ENCODE measurements at places on chromosomes 5 and 9.

DNA sequence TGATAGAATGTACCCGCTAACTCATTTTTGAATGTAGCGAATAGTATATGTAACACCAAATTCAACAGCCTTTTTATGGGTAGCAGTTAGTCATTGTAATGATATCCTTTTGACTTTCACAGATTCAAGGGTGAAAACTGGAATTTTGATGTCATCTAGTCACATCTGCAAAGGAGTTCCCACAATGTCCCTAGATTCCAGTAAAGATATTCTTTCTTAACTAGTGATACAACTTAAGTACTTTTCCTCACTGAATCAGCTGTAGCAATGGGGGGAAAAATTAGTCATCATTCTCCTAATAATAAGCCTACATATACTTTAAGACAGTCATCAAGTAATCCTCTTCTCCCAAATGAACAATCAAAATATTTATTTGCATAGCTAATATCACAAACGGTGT lies 11.5 kb upstream of the SSBP2 start:
- no peak for DNase-seq

DNA sequence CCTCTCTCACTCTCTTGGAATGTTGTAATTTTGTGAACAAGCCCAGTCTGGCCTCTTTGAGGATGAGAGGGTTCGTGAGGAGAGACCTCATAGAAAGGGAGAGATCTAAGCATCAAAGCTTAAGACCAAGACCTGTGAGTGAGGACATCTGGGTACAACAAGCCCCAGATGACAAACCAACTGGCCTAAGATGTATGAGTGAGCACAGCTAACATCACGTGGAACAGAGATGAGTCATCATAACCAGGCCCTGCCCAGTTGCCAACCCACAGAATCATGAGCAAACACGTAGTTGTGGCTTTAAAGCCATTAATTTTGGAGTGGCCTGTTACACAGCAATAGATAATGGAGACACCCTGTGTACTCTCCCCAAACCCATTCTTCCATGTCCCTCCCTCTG lies 439.1 kb upstream of the KIF2A start:
- DNase-seq, result no peak

DNA sequence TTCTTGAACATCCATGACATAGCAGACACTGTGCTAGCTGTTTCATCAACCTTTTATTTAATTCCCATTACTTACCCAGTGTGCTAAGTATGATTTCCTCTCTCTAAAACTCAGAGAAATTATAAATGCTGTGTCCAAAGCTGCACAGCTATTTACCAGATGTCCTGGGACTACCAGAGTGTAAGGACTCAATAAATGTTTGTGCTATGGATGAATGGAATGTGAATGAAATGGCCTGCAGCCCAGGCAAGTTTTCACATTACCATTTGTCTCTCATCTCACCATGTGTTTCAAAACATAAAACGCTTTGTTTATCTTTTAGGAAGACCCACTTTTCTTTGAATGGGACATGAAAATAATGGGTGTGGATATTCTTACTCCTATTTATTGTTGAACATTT lies 96.2 kb downstream of the ARHGEF28 start:
- no peak for DNase-seq

GRCh38 chr5:117547192-117547591 lies 972.6 kb upstream of the SEMA6A start:
- no peak for DNase-seq

GRCh38 chr5:111072949-111073682 lies 1.6 kb downstream of the TSLP start:
- DNase-seq, result peak; percentile 70

- no peak for DNase-seq
Observed at GRCh38 chr5:115992848-115993350, 30.6 kb downstream of the LVRN start.

- no peak for DNase-seq
Observed at GRCh38 chr5:109309326-109310063, 100.3 kb downstream of the PJA2 start.

DNA sequence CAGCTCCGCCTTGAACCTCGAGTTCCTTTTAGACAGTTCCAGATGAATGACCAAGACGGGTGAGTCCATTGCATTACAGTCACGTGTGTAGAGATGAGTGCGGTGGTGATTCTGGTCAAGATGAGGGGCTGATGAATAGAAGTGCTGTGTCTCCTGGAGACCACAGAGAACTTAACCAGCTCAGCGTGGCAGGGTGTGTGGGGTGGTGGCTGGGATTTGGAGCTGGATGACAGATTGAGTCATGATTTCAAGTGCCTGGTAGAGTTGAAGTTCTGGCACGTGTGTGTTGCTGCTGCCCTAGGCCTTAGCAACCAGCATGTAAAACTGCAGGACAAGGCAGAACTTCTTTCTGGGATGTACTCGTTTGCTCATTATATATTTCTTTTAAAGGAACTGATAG lies 53.3 kb downstream of the PRRC2B start:
- DNase-seq, result no peak

DNA sequence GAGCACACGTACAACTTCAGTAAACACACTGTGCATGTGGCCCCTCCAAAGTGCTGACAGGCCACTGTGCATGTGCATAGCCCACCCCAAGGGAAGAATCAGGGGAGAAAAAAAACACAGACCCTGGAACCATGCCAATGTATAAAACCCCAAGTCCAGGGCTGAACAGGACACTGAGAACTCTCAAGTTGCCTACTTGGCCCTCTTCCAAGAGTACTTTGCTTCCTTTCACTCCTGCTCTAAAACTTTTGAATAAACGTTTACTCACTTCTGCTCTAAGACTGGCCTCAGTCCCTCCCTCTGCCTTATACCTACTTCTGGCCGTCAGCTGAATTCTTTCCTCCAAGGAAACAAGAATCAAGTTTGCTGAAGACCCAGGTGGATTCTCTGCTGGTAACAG lies 77.7 kb upstream of the NFIB start:
- DNase-seq, result no peak

- no peak for DNase-seq
Observed at GRCh38 chr5:131974622-131974955, 29.1 kb upstream of the MEIKIN start.

DNA sequence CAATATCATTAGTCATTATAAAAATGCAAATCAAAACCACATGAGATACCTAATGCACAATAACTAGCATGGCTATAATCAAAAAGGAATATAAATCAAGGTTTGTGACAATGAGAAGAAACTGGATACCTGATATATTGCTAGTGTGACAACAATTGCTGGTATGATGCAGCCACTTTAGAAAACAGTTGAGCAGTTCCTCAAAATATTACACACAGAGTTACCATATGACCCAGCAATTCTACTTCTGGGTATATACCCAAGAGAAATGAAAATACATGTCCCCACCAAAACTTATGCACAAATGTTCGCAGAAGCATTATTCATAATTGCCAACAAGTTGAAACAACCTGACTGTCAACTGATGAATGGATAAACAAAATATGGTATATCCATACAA lies 339.7 kb upstream of the POU5F2 start:
- DNase-seq, result no peak

GRCh38 chr9:99121604-99122003 lies 16.7 kb downstream of the TGFBR1 start:
- DNase-seq, result no peak

DNA sequence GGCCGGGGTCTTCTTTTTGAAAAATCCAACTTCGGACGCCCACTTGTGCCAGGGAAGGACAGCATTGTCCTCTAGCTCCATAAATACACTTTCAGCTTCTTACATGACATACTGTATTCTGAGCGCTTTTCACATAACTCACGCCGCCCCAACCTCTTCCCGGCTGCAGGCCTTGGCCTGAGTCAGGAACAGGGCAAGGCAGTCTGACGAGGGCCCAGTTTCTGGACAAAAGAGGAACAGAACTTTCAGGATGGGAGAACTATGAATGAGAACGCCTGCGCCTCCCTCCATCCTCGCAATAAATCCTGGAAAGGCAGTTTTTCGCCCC lies 650 bp downstream of the DCTN4 start:
- DNase-seq, result no peak

DNA sequence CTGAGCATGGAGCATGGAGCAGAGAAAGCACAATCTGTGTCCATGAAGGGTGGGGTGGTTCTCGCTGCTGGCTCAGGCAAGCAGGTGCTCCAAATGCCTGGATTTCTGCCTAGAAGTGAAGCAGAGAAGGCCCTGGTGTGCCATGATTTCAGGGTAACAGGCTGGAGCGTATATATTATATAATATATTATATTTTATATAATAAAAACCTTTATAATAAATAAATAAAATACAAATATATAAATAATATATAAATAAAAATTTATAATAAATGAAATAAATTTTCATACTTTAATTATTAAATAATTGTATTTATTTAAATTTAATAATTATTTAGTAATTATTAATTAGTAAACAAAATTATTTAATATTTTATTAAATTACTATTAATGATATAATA lies 707.4 kb upstream of the COX7C start:
- no peak for DNase-seq

- no peak for DNase-seq
Observed at GRCh38 chr9:42396318-42396717, 212.9 kb downstream of the SPATA31A6 start.

GRCh38 chr9:127796852-127797370 lies 5.8 kb upstream of the FPGS start:
- no peak for DNase-seq

- peak; percentile 21 for DNase-seq
Observed at GRCh38 chr5:65076251-65076869, 307.6 kb downstream of the CWC27 start.

- DNase-seq, result no peak
Observed at GRCh38 chr5:115246361-115246991, 16.2 kb downstream of the PGGT1B start.

- no peak for DNase-seq
Observed at GRCh38 chr5:127002390-127002789, 28.0 kb downstream of the MARCHF3 start.

GRCh38 chr5:123696921-123697341 lies 185.0 kb downstream of the CSNK1G3 start:
- DNase-seq, result no peak

DNA sequence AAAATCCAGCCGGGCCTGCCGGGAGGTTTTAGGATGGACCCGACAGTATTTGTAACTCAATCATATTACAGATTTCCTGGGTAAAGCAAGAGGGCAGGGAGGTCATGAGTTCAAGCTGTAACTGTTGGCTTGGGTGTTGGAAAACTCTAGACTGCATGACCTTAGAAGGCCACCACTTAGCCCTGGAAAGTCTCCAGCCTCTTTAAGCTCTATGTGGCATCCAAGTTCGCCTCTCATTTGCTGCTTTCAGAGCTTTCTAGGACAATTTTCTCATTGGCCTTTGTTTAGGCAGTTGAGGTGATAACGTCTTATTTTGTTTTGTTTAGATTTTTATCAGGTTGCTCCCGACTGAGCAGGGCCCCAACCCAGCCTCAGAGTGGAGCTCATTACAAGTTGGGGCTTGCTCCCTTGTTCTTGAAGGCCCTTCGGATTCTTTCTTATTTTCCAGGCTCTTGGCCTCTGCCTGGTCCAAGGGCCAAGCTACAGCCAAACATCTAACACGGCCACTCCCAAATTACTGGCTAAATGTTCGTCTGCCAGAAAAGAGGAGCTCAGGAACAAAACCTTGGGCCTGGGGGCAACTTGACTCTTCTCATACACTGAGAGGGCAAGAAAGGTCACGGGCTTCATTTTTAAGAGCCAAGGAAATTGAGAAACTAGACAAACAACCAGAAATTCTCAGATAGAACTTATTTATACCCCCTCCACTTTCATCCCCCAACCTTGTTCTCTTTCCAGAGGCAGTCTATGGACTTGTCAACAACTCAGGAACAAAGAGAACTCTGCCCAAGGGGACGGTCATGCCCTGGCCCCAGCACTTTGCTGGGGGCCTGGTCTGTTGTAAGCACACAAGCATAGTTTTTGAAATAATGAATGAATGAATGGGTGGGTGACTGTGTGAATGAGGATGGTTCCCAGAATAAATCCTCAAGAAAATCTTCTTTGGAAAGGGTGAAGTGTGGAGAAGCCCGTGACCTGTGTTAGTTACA lies 526.9 kb downstream of the BNC2 start:
- DNase-seq, result no peak

DNA sequence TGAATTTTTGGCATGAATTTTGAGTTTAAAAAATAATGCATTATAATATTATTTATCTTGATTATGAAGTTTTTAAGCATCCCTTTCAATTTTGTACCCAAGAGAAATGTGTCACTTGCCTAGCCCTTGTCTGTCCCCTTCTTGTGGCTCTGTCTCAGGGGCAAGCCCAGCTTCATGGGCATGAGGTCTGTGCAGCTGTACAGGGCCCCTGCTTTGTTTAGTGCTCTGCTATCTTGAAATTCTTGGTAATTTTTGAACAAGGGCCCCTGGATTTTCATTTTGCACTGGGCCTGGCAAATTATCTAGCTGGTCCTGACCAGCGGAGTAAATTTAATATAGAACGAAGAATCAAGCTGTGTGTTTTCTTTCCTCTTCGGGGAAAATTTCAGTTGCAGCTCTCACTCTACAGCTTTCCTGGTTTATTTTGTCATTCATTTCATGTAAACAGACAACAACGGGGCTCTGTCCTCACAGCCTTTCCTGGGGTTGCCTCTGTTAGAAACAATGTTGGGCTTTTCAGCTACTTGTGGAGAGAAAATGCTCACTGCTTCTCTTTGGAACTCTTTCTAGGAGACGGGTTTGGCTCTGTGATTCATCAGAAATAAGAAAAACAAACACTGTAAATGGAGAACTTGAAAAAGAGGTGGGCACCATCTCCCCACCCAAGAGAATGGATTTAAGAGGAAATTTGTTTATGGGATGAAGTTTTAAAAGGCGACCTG lies 41.1 kb downstream of the LIX1 start:
- no peak for DNase-seq

- DNase-seq, result no peak
Observed at GRCh38 chr9:121607434-121608167, 43.8 kb upstream of the DAB2IP start.

DNA sequence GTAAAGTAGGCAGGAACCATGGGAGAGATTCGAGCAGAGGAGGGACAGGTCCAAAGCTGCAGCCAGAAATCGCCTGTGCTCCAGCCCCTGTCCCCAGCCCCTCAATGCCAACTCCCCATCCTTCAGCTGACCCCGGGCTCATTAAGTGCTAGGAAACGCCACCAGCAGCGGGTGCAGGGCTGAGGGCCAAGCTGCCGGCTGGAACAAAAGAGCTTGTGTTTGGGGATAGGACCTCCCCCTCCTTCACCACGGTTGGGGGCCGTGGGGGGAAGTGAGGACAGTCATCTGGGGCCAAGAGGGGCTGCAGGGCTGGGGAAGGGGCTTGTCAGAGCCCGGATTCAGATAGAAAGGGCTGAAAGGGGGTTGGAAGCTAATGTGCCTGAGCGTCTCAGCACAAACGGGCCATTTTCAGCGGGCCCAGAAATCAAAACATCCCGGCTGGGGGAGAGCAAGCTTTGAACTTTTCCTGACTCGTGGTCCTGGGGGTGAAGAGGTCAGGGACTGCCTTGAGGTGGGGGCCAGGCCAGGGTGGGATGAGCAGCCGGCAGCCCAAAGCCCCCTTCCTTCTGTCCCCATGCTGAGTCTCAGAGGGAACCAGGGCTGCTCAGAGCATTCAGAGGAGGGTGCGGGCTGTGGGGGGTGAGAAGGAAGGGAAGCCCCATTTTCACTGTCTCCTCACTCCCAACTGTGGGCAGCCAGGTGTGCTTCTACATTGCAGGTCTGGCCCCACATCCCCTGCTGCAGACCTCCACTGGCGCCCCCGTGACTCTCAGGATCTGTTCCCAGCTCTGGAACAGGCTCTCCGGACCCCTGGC lies 69.4 kb upstream of the DAB2IP start:
- no peak for DNase-seq

All from stimulated activated effector memory CD8-positive, alpha-beta T cell treated with anti-CD3 and anti-CD28 coated beads, Interleukin-12 subunit alpha, Interleukin-12 subunit beta, amount 100 ng/mL, for 72 hours (primary cell).